Hindlimb muscle (tissue), 1 donor: ENCODE measurements at places on chromosomes 2 and 18.
A peak's percentile ranks its signal among the peaks of the same experiment; 100 is the strongest.

DNA sequence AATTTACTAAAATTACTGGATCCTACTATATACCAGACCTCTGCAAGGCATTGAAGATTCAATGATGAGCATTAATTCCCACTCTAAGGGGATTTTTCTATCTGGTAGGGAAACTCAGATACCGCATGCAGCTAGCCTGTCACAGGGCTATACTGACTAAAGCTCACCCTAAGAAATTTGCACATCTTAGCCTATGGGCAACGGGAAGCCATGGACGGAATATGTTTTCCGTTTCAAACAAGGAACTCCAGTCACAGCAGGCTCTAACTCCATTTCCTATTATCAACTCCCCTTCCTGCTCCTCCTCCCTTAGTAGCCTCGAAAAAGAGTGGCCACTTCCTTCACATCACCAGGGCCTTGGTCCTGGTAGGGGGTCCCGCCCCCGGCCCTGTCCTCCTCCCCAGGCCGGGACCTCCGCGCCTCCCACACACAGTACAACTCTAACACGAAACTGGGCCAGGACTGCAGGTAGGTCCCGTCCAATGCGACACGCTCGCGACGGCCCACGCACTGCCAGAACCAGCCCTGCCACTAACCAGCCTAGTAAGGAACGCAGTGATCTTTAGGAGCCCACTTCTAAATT lies 659 bp upstream of the COX5B start:
- DNase-seq, result no peak

GRCh38 chr2:7792031-7792651 lies 874.9 kb downstream of the RNF144A start:
- peak; percentile 25 for DNase-seq

DNA sequence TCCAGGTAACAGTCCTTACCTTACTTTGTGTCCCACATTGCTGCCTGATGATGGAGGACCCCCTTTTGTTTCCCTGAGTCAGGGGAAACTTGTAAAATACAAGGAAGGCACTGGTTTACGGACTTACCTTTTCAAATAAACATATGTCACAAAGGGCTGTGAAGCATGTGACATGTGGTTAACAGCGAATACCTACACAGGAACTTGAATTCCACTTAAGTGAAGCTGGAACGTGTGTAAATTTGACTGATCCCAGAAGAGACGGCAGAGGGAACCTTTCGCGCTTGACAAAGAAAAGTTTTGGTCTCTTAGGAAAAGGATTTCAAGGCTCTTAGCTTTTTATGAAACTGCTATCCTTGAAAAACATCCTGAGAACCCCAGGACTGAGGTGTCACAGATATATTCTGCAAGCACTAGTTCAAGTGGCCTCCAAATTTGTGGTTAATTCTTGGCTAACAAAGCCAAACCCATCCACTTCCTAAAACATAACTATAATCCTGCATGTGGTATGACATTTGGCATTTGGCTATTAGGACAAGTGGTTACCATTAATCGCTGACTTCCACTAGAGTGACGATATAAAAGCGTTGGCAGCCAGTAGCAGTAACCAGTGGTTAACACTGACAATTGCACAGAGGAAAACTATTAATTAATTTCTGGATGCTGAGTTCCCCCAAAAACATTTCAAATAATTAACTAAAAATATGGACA lies 55.6 kb downstream of the ITGB6 start:
- no peak for DNase-seq

DNA sequence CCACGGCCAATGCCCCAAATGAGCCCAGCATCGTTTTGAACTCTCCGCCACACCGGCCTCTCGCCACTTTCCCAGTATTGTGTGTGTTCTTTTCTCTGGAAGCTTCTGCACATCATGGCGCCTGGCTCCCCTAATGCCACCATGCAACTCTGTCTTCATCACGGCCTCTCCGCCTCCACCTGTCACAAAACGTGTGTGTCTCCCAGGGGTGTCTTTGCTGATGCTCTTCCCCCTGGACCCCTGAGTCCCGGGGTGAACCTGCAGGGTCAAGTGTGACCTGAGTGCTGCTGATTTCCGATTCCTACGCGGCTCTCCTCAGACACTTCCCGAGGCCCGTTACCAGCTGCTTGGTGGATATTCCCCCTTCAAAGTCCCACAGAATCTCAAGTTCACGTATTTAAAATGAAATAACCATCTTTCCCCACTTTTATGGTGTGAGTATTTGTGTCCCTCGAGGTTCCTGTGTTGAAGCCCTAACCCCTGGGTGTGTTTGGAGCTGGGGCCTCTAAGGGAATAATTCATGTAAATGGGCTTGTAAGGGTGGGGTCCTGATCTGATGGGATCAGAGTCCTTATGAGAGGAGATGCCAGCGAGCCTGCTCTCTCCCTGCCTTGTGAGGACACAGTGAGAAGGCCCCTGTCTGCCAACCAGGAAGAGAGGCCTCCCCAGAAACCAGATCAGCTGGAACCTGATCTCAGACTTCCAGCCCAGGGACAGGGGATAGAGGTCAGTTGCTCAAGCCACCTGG lies 87.5 kb upstream of the PXDN start:
- DNase-seq, result no peak

GRCh38 chr2:7430869-7431641 lies 513.8 kb downstream of the RNF144A start:
- DNase-seq, result peak; percentile 45

- DNase-seq, result no peak
These were observed 86.2 kb downstream of the UPP2 start for GRCh38 chr2:158187908-158188307.

DNA sequence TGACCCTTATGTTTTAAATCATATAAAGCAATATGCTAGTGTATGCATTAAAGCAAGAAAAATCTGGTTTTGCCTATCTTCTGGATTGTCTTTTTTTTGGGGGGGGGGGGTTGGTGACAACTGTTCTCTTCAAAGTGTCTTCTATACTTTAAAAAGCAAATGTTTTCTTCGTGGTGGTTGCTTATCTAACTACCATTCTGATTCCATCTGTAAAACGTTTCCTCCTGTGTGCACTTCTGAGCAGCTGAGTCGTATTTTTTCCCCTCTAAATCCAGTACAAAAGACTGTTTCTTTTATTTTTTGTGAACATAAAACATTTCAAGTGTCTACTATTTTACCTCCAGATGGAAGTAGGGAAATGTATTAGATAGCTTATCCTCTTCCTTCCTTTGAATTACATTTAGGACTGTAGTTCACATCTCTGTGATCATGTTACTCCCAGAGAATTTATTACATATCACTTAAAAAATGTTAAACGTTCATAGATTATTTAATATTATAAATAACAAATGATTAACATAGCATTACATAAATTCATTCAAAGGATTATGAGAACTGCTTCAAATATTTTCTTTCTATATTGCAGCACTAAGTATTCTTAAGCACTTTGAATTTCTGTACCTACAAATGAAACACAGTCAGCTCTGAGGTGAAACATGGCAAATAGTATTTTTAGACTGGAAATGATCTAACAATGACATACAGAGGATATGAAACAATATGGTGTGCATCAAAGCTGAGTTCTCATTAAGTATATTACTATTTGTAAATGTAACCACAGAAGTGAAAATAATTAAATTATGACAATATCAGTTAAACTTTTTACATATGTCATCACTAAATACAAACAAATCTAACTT lies 56.4 kb downstream of the SCN3A start:
- DNase-seq, result no peak

- DNase-seq, result no peak
These were observed 5.8 kb upstream of the TNP1 start for GRCh38 chr2:216865658-216866057.

GRCh38 chr18:32360682-32361345 lies 109.9 kb downstream of the GAREM1 start:
- no peak for DNase-seq

DNA sequence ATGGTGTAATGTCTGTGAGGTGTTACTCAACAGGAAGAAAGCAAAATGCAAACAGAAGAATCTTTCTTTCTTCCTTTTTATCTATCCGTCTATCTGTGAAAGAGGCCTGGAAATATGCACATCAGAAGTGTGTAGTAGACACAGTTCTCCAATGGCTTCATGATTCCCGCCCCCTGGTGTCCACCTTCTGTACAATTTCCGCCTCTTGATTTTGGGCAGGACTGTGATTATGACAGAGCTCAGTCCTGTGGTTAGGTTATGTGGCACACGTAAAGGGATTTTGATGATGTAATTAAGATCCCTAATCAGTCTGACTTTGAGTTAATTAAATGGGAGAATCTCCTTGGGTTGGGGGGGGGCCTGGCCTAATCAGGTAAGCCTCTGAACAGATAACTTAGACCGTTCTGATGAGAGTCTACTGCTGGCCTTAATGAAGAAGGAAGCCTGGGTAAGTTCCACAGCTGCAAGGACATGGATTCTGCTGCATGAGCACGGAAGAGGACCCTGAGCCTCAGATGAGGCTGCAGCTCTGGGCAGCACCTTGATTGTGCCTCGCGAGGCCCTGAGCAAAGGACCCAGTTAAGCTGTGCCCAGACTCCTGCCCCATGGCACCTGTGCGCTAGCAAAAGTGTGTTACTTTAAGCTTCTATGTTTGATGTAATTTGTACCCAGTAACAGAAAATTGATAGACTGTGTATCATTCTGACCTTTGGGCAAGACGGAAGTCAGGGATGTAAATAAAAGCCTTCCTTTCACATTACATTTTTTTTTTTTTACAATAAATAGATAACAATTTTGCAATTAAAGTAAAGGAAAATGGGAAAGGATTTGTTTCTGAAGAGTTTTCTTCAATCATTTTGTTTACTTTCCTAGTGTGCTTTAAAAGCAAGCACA lies 11.3 kb upstream of the KCNF1 start:
- no peak for DNase-seq

- DNase-seq, result peak; percentile 65
These were observed 98.8 kb downstream of the TNS1 start for GRCh38 chr2:217903859-217904613.

- peak; percentile 49 for DNase-seq
These were observed 130.9 kb downstream of the EXOC6B start for GRCh38 chr2:72694715-72695496.

- no peak for DNase-seq
These were observed 69.4 kb upstream of the GPC1 start for GRCh38 chr2:240365971-240366471.

DNA sequence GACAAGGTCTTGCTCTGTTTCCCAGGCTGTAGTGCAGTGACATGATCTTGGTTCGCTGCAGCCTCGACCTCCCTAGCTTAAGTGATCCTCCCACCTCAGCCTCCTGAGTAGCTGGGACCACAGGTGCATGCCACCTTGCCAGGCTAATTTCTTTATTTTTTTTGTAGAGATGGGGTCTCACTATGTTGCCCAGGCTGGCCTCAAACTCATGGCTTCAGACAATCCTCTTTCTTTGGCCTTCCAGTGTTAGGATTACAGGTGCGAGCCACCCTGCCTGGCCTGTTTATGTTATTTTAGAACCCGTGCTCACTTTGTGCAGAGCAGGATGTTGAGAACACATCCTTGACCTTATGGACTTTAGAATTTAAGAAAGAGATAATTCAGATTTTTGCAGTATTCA lies 17.4 kb downstream of the FAM117B start:
- no peak for DNase-seq

GRCh38 chr2:120805602-120806001 lies 69.9 kb downstream of the GLI2 start:
- DNase-seq, result no peak

DNA sequence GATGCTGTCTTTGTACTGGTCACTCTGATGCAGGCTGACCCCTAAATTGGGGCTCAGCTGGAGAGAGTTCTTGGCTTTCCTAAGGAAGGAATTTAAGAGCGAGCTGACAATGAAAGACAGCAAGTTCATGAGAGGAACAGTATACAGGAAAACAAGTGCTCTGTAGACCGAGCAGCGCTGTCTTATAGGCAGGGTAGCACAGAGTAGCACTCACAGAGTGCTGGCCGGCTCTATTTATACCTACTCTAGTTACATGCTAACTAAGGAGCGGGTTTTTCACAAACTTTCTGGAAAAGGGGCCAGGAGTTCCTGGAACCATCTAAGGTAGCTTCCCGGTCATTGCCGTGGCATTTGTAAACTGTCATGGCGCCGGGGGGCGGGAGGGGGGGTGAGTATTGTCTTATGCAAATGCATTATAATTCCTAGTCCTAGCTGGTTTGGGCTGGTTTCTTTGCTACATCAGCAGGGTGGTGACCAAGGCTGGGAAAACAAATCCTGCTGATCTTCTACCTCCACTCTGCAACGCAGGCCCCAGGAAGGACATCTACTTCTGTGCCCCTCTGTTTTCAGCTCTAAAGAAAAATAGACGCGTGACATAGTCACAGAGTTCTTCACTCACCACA lies 31.6 kb upstream of the MAP3K20 start:
- no peak for DNase-seq

GRCh38 chr18:78838183-78838582 lies 141.4 kb upstream of the SALL3 start:
- DNase-seq, result no peak

- DNase-seq, result peak; percentile 39
These were observed 133.3 kb downstream of the GFPT1 start for GRCh38 chr2:69253611-69254301.

DNA sequence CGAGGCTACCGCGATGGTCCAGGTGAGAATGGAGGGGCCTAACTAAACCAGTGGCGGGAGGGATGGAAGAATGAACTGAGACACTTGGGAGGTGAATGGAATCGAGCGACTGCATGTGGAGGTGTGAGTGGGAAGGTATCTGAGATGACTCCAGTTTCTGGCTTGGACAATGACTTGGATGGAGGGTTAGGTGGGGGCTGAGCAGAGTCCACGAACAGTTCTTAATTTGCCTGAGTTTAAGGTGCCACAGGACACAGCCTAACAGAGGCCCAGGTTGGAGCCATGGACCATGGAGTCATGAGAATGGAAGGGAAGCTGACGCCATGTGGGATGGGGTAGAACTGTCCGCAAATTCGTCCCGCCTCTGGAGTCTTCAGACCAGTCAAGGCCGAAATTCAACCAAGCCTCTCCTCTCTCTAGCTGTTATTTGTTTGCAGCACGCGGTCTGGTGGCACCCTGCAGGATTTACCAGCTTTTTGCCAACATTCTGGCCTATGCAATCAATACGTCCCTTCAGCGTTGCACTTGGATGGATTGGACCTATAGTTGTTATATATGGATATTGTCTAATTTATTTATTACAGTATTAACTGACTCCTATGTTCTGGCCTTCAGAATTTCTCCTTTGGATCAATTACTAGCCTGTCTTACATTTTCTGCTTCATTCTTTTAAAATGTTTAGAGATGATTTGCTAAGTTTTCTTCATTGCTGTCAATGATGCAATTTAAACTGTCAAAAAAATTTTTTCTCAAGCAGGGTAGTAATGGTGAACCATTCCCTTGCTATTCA lies 940 bp upstream of the BOLA3 start:
- DNase-seq, result peak; percentile 11
